Epithelial cell of alveolus of lung (primary cell): ENCODE measurements at places on chromosomes 6 and 20. TPM values are rescaled to one million over a fixed set of nuclear protein-coding genes. Genes with fewer than 3 reads are reported as not detected.

The MYCT1 gene
- 0.48 and 1.4 TPM in 2 replicates for total RNA-seq

The MAP3K5 gene
- 12.2 and 21.2 TPM in 2 replicates for total RNA-seq

The RFX6 gene
- total RNA-seq = not detected in 2 replicates

The CLVS2 gene
- total RNA-seq = under 0.01 TPM in 1 of 2 replicates, not detected in the other

The CLPSL2 gene
- not detected in 2 replicates for total RNA-seq
